ENCODE measurements at places on chromosomes 6 and 20. TPM values are rescaled to one million over a fixed set of nuclear protein-coding genes. Genes with fewer than 3 reads are reported as not detected.

DNA sequence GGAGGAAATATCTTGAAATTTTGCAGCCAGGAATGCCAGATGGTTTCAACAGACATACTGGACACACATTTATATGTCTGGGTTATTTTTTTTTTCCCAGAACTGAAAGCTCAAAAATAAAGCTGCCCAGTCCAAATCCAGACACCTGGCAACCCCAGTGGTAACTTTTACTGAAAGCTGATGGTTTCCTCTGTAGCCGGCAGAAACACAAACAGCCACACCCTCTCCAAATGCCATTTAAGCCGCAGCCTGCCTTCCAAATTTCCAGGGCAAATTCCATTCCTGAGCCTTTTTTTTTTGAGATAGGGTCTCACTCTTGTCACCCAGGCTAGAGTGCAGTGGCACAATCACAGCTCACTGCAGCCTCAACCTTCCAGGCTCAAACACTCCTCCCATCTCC lies 6.5 kb upstream of the PREX1 start:
- peak overlapping the region; percentile 20 for H3K27ac ChIP-seq
- H3K36me3 ChIP-seq = no peaks in the 10 kb centered on the region

- no peak overlapping the region for H3K4me3 ChIP-seq
- no peak overlapping the region for H3K27ac ChIP-seq
- H3K4me1 ChIP-seq = peaks cover 11% of the 10 kb centered on the region
- peaks cover 70% of the 10 kb centered on the region for H3K36me3 ChIP-seq
- peak; percentile 4 for DNase-seq
Observed at GRCh38 chr20:46367967-46368901, 38.2 kb downstream of the ELMO2 start.

Gene ZNF343
- total RNA-seq = 11.2 TPM

DNA sequence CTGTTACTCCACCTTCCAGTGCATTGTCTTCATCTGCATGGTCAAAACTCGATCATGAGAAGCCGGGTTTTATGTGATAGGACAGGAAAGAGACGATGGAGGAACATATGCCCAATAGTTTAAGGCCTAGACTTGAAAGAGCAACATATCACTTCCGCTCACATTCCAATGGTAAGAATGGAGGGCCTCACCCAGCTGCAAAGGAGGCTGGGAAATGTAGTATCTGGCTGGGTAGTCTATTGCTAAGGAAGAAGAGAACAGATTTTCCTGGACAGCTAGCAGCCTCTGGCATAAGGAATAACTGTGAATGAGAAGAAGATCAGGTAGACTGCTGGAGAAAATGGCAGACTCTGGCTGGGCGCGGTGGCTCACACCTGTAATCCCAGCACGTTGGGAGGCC lies 19.2 kb downstream of the FITM2 start:
- H3K4me1 ChIP-seq = no peaks in the 10 kb centered on the region
- no peaks in the 10 kb centered on the region for H3K36me3 ChIP-seq
- DNase-seq = no peak
- no peak overlapping the region for H3K27ac ChIP-seq
- no peak overlapping the region for H3K4me3 ChIP-seq
- H3K27me3 ChIP-seq = no peaks in the 10 kb centered on the region

Gene GABRR1
- total RNA-seq = 0.40 TPM

- H3K4me3 ChIP-seq = no peak overlapping the region
- DNase-seq = no peak
- no peak overlapping the region for H3K27ac ChIP-seq
- no peaks in the 10 kb centered on the region for H3K36me3 ChIP-seq
Observed at GRCh38 chr6:104575536-104575935, 284.2 kb downstream of the HACE1 start.

GRCh38 chr6:14540276-14540675 lies 422.7 kb downstream of the CD83 start:
- H3K27ac ChIP-seq = no peak overlapping the region
- H3K4me3 ChIP-seq = no peak overlapping the region
- no peaks in the 10 kb centered on the region for H3K4me1 ChIP-seq
- DNase-seq = no peak
- H3K36me3 ChIP-seq = no peaks in the 10 kb centered on the region

DNA sequence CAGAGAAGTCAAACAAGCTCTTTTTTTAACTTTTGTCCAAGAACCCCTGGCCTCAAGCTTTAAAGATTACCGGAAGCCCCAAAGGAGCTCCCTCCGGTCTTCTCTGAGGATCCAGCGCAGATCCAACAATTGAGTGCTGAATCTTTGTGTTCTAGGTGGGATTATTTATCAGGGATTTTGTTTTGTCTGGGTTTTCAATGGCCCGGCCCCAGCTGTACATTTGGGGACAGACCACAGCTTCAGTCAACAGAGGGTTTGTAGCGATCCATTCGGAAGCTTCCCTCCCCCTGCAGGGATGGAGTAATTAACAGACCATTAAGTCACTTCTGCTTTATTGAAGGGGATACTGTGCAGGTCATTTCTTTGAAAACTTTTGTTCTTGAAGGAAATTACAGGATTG lies 7.8 kb downstream of the OLIG3 start:
- no peak for DNase-seq
- peaks cover 15% of the 10 kb centered on the region for H3K4me1 ChIP-seq
- no peak overlapping the region for H3K4me3 ChIP-seq
- H3K27ac ChIP-seq = no peak overlapping the region

Gene MDFI
- total RNA-seq = 77.4 TPM

- H3K36me3 ChIP-seq = no peaks in the 10 kb centered on the region
- peak; percentile 51 for DNase-seq
- no peaks in the 10 kb centered on the region for H3K27me3 ChIP-seq
- no peak overlapping the region for H3K4me3 ChIP-seq
- H3K27ac ChIP-seq = no peak overlapping the region
Observed at GRCh38 chr6:53979468-53980067, 131.7 kb upstream of the MLIP start.

GRCh38 chr6:3489961-3490624 lies 33.2 kb upstream of the SLC22A23 start:
- H3K36me3 ChIP-seq = no peaks in the 10 kb centered on the region
- no peak for DNase-seq
- peaks cover 7% of the 10 kb centered on the region for H3K4me1 ChIP-seq
- H3K27ac ChIP-seq = no peak overlapping the region

GRCh38 chr6:3726421-3726820 lies 25.1 kb downstream of the PXDC1 start:
- H3K27ac ChIP-seq = no peak overlapping the region
- no peak overlapping the region for H3K4me3 ChIP-seq
- peaks cover 41% of the 10 kb centered on the region for H3K4me1 ChIP-seq
- no peak for DNase-seq

Measured in muscle of leg (tissue), 16 donors.